ENCODE measurements at places on chromosomes 12 and 14.
A peak's percentile ranks its signal among the peaks of the same experiment; 100 is the strongest.

- no peak for DNase-seq
These were observed 3.9 kb downstream of the GNPTAB start for GRCh38 chr12:101826766-101827368.

DNA sequence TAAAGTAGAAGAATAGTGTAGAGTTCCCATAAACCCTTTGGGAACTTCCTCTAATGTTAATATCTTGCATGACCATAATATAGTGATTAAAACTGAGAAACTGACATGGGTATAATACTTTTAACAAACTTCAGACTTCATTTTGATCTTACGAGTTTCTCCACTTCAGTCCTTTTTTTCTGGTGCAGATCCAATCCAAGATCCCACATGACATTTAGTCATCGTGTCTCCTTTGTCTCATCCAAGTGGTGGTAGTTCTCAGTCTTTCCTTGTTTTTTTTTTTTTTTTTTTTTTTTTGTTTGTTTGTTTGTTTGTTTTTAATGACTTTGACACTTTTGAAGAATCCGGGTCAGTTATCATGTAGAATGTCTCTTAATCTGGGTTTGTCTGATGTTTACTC is 179.2 kb downstream of the CACNA1C start:
- no peak for DNase-seq

DNA sequence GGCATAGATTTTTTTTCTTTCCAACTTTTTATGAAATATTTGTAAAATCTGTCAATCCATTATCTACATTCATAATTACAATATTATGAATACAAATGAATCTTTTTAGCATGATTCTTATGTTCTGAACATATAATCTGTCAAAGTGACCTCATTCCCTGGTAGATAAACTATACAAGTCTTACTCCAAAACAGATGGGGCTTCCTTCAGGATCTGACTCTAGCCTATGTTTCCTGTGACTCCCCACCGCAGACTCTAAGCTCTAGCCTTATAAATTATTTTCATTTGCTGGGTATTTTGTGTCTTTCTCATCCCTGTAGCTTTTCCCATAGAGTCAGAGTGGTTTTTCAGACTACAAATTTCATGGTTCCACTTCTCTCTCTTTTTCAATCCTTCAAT is 202.1 kb upstream of the KITLG start:
- no peak for DNase-seq

GRCh38 chr12:569091-569676 is 94.1 kb downstream of the NINJ2 start:
- no peak for DNase-seq

DNA sequence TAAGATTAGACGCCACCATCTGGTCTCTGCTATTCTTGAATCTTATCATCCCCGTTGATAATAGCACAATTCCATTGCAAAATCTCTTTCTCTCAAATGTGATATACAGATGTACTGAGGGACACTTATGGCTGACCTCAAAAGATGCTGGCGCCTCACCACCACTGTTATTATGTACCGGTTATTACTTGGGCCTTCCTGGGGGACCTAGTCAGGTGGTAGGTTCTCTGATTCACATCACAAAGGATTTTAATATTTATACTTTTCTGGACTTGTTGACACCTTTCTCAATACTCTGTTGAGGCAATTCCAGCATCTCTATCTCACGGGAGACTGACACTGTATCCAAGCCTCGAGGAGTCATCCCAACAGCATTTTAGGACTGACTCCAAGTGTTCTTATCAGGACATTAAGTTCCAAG is 21.3 kb upstream of the FAM234B start:
- DNase-seq, result no peak

- no peak for DNase-seq
These were observed 192.4 kb downstream of the PELI2 start for GRCh38 chr14:56310643-56311042.

GRCh38 chr12:30973175-30973574 is 46.6 kb downstream of the TSPAN11 start:
- no peak for DNase-seq

- peak; percentile 75 for DNase-seq
These were observed at the start of gene RNU4-1 for GRCh38 chr12:120292661-120293531. Gene RNU4-1 (minus strand): TSS chr12:120293237.

DNA sequence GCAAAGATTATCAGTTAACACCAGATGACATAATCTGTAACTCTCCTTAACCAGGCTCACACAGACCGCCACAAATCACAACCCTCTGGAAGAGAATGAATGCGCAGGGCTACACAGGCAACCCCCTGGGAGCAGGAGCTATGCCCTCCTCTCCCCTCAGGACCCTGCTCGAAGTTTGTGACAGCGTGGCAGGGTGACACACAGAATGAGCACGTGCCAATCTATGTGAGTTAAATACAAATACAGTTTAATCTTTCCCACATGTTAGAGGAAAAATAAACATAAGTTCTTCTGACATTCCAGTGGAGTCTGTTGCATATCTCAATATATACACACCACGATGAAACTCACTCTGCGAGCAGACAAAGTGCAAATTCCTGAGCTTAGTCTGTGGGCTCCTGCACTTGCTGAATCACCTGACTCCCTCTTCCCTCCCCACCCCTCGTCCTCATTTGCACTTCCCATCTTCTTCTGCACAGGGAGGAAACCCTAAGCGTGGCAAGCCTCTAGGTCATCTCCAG is 37.6 kb downstream of the BCAT1 start:
- DNase-seq, result peak; percentile 74

DNA sequence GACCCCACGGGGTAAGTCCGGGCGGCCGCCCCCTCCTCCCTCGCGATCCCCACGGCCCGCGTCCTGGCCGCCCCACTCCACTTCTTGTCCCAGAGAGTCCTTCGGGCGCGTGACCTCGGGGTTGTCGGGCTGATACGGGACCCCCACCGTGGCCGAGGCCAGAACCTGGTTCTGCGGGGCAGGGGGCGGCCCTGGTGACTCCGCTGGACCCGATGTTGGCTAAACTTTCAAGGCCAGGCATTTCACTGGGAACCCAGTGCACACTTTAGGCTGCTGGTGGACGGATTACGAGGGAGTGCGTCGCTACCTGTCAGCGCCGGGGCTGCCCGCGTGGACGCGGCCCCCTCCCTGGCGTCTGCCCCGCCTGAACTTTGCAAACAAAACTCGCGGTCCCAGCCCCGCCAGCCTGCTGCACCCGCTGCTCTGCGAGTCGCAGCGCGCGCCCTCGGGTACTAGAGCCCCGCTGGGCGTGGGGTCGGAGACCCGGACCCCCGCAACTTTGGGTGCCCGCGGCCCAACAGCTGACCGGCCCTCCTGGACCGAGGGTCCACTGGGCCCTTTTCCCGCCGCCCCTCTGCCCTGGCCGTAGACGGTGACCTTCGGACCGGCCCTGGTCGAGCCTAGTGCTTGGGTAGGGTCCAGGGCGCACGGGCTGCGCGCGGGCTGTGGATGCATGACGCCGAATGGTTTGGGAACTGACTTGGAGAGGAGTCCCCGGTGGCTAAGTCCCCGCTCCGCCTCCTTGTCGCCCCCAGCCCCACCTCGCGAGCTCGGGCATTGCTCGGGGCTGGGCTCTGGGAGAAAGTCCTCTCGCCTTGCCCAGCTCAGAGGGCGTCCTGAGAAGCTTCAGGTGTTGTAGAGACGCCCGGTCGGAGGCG is 624 bp downstream of the RIN3 start:
- DNase-seq, result no peak

DNA sequence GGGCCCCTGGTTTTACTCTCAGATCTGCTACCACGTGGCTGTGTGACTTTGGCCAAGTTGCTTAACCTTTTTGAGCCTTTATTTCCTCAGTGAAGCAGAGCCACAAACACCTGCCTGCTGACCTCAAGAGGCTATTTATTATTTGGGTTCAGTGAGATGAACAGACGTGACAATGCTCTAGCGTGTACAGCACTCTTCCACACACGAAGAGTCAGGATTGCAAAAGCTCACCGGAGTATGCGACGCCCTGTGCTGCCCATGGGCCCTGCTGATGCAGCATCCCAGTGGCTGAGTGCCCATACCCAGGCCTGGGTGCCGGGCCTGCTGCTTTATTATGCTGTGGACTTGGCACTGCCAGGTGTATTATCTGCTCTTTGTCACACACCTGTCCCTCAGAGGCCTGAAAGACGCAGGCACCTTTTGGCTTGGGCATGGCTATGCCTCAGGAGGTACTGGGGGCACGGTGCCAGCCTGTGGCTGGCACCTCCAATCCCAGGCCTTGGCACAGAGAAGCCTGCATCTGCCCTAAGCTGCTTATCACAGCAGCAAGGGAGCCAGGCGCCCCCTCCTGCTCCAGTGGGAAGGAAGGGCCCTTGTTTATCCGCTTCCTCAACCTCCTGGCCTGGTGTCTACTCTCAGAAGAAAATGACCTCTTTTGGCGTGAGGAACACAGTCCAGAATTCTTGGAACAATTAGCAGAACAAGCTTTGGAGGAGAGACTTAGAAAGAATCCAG is 22.3 kb upstream of the TC2N start:
- peak; percentile 81 for DNase-seq

DNA sequence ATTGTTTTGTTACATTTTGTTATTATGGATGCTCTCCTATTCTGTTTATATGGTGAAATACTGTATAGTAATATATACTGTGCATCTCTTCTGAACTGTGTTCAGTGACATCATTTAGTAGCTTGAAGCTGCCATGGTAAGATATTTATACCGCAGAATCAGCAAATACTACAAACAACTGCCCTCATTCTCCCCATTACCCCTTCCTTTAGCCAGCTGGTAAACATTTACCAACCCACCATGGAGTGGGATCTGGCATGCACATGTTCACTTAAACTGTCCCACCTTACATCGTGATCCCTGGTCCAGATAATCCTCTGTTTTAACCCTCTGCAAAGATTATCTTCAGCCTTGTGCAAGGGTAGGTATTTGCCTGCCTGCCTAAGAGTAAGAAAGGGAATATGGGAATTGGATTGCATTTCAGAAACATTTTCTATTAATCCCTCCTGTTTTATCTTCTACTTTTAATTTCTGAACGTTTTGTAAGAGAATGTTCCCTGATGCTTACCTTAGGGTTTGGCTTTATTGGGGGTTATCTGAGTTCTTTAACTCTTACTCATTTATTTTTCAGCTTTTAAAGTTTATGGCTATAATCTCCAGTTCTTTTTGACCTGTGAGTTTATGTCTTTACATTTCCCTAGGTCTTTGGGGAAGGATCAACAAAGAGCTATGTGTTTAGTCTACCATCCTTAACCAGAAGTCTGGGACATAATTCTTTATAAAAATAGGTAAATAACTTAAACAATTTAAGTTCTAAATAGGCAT is 46.5 kb downstream of the FBXO34 start:
- no peak for DNase-seq

DNA sequence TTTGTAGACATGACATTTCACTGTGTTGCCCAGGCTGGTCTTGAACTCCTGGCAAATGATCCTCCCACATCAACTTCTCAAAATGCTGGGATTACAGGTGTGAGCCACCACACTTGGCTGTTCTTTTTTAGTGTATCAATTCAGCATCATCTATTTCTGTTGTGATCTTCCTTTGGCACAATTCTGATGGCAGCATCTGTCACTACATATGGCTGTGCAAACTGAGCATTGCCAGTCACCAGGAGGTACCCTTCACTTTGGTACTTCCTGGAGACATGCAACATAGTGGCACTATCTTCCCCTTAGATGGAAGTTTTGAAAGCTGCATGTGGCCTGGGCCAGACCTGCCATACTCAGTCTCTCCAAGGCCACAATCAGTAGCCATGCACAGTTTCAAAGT is 467.1 kb upstream of the TMPO start:
- DNase-seq, result no peak

- DNase-seq, result no peak
These were observed 67.4 kb downstream of the ADGRD1 start for GRCh38 chr12:131021154-131021541.

- no peak for DNase-seq
These were observed 46.9 kb upstream of the FAM181A start for GRCh38 chr14:93880021-93880820.

- DNase-seq, result no peak
These were observed 175.4 kb downstream of the ETNK1 start for GRCh38 chr12:22800332-22800731.

GRCh38 chr14:55701638-55702037 is 121.6 kb downstream of the KTN1 start:
- peak; percentile 17 for DNase-seq

GRCh38 chr12:11785712-11786111 is 136.2 kb downstream of the ETV6 start:
- DNase-seq, result no peak

DNA sequence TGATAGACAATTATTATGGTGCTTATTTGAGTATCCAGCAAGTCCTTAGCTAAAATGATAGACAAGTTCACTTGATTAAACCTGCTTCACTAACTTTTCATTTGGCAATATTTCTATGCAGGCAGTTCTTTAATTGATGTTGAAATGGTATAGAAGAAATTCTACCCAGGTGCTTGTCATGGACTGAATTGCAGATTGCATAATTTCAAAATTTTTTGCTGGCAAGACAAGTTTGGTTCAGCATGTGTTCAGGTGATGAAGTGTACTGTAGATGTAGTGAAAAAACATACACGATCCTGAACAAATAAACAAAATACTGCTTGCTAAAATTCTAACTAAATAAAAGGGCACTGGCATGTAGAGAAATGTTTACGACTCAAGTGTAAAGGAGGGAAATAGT is 189.0 kb downstream of the FOXA1 start:
- DNase-seq, result no peak

DNA sequence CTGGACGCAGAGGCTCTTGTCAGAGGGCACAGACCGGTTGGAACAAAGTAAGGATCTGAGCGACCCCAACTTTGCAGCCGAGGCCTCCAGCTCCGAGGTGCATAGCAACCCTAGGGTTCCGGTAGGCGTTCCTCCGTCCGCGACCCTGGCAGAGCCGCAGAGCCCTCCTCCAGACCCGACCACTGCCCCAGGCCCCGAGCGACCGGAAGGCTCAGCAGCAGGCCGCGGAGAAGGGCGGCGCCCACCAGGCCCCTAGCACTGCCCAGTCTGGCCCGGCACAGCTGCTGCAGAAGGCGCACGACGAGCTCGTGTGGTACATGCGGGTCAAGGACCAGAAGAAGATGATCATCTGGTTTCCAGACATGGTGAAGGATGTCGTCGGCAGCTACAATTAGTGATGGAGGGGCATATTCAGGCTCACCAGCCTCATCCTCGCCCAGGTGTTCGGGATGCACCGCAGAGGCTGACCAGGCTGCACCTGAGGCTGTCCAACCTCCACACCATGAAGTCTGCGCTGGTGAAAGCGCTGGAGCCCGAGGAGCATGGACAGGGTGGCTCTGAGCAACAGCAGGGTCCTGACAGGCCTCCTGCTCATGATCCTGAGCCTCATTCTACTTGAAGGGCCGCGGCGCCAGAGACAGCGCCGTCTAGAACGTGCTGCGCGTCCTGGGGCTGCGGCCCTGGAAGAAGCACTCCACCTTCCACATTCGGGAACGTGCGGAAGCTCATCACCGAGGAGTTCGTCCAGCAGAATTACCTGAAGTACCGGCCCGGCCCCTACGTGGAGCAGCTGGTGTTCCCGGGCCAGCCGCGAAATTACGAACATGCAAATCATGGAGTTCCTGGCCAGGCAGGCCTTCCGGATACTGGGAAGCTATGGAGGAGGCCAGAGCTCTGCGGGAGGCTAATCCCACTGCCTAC is 24.5 kb downstream of the CAPS2 start:
- DNase-seq, result no peak

- DNase-seq, result no peak
These were observed 121.8 kb downstream of the NRXN3 start for GRCh38 chr14:78292003-78292402.

- no peak for DNase-seq
These were observed 104.3 kb downstream of the DUSP6 start for GRCh38 chr12:89247967-89248366.

Measured in retinal pigment epithelial cell (primary cell).